ENCODE measurements at places on chromosomes 4 and X.

GRCh38 chr4:118175506-118175905 lies 141.2 kb downstream of the NDST3 start:
- no peak for DNase-seq

DNA sequence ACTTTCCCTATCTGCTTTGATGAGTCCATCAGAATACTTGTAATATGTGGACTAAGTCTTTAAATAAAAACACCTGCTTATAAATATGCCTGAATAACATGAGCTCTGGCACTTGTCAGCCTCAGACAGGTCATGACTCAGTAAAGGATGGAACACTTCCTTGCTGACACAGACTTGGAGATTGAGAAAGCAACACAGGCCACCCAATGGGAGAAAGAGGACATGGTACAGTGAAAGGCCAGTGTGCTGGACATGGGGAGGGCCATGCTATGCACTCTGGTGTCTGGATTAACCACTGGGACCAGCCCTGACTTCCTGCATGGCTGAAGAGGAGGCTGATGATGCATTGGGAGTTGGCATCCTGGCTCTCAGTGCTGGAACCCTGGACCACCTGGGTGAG lies 149.5 kb downstream of the DHRSX start:
- peak; percentile 86 for DNase-seq

GRCh38 chr4:106875340-106875739 lies 160.8 kb downstream of the DKK2 start:
- DNase-seq: no peak

DNA sequence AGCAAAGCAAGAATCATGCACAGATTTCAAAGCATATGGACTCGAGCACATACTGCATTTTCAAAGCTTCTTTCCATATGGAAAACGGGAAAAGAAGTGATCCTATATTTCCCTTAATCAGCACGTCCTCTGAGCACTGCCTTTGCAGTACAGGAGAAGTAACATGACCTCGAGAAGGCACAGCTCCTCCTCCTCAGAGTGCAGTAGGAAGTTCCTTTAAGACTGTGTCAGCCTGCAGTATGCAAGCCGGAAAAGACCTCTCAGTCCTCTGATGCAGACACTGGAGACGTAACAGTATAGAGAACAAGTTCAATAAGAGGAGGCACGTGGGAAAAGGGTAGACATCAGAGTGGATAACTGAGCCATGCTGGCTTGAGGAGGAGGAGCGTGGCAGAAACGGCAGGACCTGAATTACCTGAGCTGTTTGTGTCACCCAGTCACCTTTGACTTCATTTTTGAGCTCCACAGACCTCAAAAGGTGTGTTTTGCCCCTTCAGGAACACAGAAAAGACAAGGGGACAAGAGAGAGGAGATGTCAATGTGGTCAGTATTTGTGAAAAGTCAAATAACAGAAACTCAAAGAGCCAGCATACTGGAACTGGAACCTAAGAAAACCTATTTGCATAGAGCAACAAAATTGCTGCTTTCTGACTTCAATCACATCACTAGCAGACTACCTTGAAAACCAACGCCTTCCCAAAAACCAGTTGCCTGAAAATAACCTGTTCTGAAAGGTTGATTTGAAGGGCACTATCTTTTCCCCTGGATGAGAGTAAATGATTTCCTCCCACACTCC lies 20.8 kb downstream of the IRF2 start:
- peak; percentile 88 for DNase-seq

GRCh38 chrX:43618366-43619205 lies 37.5 kb upstream of the MAOA start:
- no peak for DNase-seq

GRCh38 chr4:185142912-185143600 lies at the start of gene SLC25A4:
Gene SLC25A4 (plus strand): TSS chr4:185143266. CDS start chr4:185143373, 107 bp downstream.
- peak; percentile 76 for DNase-seq

Measured in fibroblast of skin of right biceps (primary cell).